Foreskin keratinocyte (primary cell): ENCODE measurements at places on chromosomes 2 and 18. TPM values are rescaled to one million over a fixed set of nuclear protein-coding genes. Genes with fewer than 3 reads are reported as not detected.

Gene FOXI3
- 0.01 and 0.04 TPM in 2 replicates for polyA plus RNA-seq

Gene CDH2
- polyA plus RNA-seq, result 0.07 and 0.27 TPM in 2 replicates

Gene POMC
- 0.46 and 0.50 TPM in 2 replicates for polyA plus RNA-seq

Gene FEV
- polyA plus RNA-seq, result not detected in 2 replicates

Gene APCDD1
- 2.0 and 4.8 TPM in 2 replicates for polyA plus RNA-seq

Gene DSC1
- polyA plus RNA-seq, result 0.04 and 0.07 TPM in 2 replicates

Gene IL1F10
- 0.12 TPM in 1 of 2 replicates, not detected in the other for polyA plus RNA-seq

Gene LRATD1
- polyA plus RNA-seq, result 4.9 and 5.1 TPM in 2 replicates

Gene LRPPRC
- polyA plus RNA-seq, result 36.6 and 44.7 TPM in 2 replicates

DNA sequence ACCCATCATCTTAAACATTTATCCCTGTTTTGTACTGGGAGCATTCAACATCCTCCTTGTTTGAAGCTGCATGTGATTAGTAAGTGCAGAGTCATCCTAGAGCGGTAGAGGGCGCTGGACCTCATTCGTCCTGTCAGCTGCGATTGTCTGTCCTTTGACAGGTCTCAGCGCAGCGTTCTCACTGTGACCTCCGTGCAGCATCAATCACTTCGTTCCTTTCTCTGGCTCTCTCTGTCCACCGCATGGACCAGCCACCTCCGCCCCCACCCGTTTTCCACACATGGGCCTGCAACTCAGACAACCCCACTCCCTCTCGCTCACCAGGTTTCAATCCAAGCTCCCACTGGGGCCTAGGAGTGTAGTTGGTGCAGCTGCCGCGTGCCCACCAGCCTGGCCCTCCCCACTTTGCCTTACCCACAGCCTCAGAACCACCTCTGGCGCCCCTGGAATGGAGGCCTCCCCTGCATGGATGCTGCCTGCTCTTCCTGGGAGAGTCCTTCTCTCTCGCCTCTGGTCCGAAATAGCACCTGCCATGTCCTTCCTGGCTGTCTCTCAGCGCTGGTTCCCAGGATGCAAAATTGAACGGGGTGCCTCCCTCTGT is 90.5 kb downstream of the NDUFA10 start:
- DNase-seq, result peak; percentile 15

DNA sequence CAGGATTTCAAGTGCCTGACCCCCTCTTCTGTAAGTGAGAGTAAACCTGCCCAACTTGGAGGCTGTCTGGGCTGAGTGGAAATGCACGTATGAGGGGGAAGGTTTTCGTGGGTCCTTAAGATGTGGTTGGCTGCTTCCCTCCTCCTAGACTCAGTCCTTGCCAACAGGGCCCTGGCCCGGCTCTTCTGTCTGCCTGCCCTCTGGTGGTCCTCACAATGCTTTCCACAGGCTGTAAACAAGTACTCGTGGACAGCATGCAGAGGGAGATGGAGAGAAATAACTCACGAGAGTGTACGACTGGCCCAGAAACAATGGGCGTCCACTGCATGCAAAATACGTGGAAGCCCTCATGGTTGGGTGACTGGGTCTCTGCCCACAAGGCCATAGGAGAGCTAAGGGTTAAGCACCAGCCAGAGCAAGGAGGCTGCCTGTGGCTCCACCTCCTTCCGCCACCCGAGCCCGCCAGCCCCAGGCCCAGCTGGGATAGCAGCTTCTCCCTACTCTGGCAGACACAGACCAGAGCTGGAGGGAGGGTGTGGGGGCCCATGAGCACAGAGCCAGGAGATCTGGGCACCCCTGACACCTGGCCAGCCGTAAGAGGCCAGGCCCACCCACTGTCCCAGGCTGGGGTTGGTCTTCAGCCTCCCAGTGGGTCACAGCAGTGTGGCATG is 17.0 kb upstream of the ARHGEF4 start:
- no peak for DNase-seq

- peak; percentile 15 for DNase-seq
These were observed 47.7 kb upstream of the SCG2 start for GRCh38 chr2:223649554-223650533.

- DNase-seq, result no peak
These were observed 50.3 kb downstream of the DTNA start for GRCh38 chr18:34760444-34760843.

DNA sequence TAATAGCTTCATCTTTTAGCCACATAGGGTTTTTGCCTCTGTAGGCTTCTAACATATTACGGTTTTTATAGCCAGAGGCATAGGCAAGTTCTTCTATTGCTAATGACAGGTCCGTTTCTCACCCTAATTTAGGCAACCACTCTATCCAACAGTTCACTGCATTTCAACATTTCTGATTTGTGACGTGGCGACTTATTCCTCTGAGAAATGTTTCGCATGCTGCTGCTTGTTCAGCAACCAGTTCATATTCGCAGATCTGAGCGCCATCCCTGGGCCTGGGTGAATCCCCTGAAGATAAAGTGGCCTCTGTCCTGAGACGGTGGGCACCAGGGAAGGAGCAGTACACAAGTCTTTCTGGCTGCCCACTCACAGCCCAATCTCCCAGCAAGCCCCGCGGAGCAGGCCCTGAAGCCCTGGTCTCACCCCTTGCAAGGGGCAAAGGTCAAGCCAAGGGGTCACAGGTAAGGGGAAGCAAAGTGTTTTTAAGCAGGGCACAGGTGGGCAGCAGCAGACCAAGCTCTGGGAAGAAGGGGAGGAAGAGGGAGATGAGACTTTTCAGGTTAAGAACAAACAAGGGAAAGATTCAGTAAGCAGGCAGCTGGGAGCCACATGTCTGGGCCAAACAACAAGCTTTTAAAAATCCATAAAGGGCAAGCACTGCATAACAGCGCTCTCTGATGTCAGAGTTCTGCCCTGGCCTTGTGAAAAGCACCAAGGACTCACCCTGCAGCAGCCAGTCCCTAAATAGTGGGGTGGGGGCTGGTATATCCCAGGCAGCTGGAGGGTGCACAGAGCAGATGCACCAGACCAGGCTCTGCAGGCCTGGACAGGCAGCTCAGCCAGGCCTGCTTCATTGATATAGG is 10.8 kb upstream of the COX7A2L start:
- peak; percentile 91 for DNase-seq

GRCh38 chr2:177916342-177916741 is 156.2 kb downstream of the PDE11A start:
- no peak for DNase-seq

DNA sequence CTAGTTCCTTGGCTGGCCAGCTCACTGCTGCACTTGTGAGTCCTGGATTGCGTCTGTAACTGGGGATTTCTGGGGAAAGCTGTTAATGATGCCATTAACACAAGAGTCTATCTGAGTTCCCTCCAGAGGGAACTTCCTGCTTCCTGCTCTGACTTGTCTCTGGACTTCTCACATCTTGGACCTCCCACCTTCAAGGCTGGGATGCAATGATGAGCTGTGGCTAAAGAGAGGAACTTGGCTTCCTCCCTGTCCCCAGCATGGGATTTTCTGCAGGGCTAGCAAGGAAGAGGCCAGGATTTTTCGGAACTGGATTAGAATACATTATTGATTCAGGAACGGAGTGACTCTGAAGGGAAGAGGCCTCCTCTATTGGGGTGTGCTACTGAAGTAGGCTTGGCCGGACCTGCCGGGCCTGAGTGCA is 155.5 kb downstream of the CLIP4 start:
- DNase-seq, result peak; percentile 28

GRCh38 chr2:124662946-124663644 is 638.0 kb downstream of the CNTNAP5 start:
- no peak for DNase-seq

DNA sequence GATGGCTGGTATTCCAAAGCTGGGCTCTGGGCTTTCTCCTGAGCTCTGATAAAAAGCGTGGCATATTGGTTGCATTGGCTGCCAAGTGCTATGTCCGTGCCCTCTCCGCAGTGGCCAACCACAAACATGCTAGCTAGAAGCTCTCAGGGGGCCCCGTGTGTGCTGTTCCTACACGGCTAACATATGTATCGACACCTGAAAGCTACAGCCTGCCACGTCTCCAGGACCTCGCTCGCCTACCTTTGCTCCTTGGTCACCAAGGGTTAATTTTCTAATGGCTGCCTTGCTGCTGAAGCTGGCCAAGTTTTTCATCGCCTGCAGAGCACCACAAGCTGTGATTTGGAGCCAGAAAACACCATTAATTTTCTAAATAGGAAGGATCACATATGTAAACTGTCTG is 888.4 kb downstream of the BCL11A start:
- DNase-seq, result no peak

DNA sequence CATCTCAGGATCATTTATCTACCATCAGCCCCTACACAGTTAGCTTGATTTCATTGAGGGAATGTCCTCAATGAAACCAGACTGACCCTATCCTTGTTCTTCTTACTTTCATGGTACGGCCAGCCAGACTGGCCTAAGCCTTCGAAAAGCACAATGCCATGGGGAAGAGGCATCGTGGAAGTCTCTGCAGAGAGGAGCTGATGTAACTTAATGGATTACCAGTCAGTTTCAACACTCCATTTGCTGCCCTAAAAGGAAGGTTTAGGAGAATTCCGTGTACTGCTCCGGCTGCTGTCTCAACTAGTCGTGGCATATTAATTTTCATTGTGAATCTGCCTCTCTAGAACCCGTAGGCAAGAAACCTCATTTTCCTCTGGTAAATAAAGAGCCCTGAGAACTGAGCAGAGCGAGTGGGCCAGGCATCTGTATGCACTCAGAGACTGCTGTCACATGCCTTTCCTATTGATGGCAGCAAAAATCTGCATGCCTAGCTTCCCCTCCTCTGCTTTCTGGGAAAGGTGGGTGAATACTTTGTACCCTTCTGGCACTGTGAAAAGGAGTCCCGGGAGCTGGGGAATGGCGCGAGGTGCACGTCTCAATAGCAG is 184.9 kb downstream of the KLHL29 start:
- DNase-seq, result no peak

GRCh38 chr2:9285385-9285920 is 78.8 kb downstream of the ASAP2 start:
- DNase-seq, result no peak

GRCh38 chr18:11859282-11859830 is 8.1 kb downstream of the CHMP1B start:
- DNase-seq, result no peak

DNA sequence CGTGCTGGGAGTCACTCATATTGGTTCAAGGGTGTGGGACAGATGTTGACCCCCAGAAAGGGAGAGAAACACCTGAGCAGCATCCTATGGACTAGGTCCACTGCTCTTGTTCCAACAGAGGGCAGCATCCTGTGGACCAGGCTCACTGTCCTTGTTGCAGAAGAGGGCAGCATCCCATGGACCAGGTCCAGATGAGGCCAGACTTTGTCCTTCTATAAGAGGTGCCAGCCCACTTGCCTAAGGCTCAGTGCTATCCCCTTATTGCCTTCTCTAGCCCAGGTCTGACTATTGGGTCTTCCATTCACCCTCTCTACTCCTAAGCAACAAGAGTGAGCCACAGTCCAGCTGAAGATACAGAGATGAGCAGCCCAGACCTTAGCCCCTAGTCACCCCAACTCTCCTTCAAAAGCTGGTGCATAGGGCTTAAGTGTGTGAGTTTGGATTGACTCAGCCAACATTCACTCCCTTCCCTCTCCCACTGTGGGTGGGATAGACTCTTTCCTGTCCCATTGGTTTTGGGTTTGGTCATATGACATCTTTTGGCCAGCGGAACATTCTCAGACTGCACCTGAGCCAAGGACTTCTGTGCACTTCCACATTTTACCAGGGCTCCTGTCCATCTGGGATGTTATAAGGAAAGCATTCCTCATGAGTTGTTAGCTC is 132.4 kb upstream of the GPC1 start:
- DNase-seq, result no peak

DNA sequence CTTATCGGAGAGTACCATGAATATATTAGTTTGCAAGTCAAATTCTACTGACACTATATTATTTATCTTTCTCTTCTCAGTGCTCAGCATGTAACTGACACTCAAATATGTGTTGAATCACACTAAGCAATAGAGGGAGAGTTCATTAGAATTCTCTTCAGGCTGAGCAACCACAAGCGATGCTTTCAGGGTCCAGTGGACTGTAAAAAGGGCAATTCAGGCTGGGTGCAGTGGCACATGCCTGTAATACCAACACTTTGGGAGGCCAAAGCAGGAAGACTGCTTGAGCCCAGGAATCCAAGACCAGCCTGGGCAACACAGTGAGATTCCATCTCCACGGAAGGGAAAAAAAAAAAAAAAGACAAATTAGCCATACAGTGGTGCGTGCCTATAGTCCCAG is 16.3 kb downstream of the PDE6D start:
- DNase-seq, result no peak

GRCh38 chr2:205041472-205042130 is 496.3 kb downstream of the PARD3B start:
- DNase-seq, result no peak

GRCh38 chr2:154097833-154098398 is 226.2 kb downstream of the GALNT13 start:
- peak; percentile 57 for DNase-seq

DNA sequence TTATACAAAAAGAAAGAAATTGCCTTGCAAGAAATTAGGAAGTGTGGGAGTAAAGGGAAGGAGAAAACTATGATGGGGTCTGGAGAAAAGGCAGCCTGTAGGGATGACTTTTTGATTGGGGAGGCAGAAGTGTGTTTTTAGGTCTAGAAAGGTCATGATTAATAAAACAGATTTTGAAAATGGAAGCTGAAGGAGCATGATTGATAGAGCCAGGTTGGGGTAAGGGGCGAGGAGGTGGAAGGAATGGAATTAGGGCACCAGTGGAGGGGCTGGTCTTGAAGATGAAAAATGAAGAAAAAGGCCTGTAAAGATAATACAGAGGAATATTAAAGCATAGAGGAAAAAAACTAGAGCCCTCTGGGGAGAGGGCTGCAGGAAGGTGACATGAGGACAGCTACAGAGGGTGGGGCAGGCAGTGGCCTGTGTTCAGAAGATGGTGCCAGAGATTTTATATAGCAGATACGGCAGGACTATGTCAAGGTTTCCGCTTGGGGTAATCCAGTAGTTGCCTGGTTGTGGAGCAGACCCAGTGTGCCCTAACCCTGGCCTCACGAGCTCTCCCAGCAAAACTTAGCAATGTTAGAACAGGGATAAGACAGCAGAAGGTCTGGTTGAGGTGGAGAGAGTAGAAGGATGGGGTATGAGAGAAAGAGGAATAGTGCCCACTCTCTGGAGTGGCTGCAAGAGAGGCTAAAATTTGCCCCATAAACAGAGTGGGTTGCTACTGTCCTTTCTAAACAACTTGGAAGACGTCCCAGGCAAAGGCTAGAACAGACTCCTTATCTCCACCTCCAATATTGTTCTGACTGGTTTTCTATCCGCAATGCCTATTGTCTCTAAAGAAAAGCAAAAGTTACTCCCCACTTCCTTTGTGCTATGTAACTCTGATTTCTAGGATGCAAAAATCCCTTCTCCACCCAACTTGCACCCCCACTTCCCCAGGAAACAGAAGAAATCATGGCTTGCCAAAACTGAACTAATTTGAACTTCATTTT is 287.3 kb downstream of the AGPS start:
- DNase-seq, result no peak

GRCh38 chr2:188695953-188696352 is 278.2 kb upstream of the COL3A1 start:
- DNase-seq, result peak; percentile 37
